ENCODE measurements at places on chromosomes 3 and 15.

GRCh38 chr3:24933401-24933800 is 438.8 kb upstream of the THRB start:
- no peak for DNase-seq

- no peak for DNase-seq
Observed at GRCh38 chr15:48592221-48592731, 53.2 kb downstream of the FBN1 start.

- no peak for DNase-seq
Observed at GRCh38 chr3:10334459-10334858, 13.5 kb upstream of the SEC13 start.

DNA sequence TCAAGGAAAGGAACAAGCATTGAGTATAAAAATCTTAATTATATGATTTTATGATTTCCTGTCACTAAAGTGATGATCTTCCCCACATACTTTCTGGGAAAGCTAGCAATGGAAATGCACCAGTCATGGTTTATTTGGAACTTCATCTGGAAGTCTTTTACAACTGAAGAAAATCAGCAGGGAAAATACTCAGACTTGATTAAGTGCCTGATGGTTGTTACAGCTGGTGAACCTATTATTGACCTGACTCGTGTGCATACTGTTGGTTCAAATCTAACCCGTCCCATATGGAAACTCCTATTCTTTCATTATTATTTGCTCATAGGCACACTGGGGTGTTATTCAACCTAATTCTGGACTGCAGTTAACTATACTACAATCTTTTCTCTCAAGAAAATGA is 701.8 kb upstream of the CCDC54 start:
- no peak for DNase-seq

DNA sequence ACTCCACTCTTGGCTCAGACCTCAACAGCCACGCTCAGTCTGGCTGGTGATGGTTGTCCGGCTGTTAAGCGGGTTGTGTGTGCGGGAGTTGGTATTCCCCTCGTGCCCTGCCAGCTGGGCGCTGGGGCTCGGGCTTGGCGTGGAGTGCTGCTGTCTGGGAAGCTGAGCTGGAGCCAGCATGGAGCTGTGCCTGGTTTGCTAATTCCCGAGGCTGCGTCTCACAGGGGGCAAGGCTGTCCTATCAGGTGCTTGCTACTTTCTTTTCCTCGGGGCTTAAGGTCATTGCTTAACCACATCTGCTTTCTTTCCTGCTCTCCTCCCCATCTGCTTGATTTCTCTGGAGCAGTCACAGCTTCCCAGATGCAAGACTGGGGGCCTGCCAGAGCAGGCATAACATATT is 29.9 kb downstream of the PDIA5 start:
- no peak for DNase-seq

- no peak for DNase-seq
Observed at GRCh38 chr3:159165961-159166360, 364.1 kb downstream of the MFSD1 start.

- DNase-seq, result no peak
Observed at GRCh38 chr3:13553686-13554085, 4.8 kb downstream of the FBLN2 start.

DNA sequence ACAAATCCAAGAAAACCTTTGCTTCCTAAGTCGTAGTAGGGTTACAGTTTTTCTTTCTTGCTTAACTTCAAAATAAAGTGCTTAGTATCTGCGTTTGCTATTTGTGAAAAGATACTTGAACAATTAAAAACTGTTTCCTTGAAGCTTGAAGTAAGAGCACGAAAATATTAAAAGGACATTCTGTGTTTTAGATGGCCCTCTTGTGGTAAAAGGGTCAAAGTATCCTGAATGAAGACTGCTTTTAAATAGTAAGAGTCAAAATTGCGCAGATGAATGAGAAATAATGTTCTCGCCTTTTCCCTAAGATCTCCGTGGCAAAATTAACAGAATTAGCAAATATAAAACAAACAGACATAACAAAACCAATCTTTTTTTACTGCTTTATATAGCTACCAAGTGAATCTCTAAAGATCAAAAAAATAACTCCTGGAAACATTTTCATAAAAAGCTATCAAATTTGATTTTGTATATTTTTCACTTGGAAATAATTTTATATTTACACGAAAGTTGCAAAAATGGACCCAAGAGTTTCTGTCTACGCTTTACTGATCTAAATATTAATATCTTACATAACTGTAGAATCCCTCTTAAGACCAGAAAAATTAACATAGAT is 175.4 kb downstream of the MBNL1 start:
- DNase-seq, result no peak

- DNase-seq, result no peak
Observed at GRCh38 chr3:160869825-160870224, 113.8 kb downstream of the PPM1L start.

DNA sequence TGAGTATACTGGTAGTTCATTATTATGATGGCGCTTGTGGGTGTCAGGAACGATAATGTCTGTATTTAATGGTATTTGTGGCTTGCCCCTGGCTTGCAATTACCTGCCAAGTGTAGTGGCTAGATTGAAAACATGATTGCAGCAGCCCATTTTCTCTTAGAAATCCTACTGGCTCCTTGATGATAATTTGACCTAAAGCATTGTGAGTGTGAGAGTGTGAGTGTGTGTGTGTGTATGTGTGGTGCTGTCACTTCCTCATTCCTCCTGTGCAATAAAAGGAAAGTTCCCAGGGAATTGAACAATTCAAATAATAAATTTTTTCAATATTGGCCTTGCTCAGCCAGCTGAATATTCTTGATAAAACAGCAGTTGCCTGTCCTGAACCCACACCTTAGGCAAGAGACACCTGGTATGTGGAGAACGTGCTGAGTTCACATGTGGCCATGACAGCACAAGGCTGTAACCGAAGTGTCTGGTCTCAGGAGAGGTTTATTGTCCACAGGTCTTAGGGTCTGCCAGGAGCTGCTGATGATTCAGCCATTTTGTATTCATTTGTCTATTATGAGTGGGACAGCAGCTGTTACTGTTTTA is 193.3 kb downstream of the CD47 start:
- DNase-seq, result no peak

GRCh38 chr15:81117136-81117535 is 16.9 kb upstream of the CFAP161 start:
- no peak for DNase-seq

GRCh38 chr15:69854521-69855181 is 243.1 kb downstream of the TLE3 start:
- DNase-seq, result no peak

- DNase-seq, result no peak
Observed at GRCh38 chr3:40852712-40853111, 328.0 kb downstream of the ZNF621 start.
